ENCODE measurements at places on chromosomes 7 and 10.

DNA sequence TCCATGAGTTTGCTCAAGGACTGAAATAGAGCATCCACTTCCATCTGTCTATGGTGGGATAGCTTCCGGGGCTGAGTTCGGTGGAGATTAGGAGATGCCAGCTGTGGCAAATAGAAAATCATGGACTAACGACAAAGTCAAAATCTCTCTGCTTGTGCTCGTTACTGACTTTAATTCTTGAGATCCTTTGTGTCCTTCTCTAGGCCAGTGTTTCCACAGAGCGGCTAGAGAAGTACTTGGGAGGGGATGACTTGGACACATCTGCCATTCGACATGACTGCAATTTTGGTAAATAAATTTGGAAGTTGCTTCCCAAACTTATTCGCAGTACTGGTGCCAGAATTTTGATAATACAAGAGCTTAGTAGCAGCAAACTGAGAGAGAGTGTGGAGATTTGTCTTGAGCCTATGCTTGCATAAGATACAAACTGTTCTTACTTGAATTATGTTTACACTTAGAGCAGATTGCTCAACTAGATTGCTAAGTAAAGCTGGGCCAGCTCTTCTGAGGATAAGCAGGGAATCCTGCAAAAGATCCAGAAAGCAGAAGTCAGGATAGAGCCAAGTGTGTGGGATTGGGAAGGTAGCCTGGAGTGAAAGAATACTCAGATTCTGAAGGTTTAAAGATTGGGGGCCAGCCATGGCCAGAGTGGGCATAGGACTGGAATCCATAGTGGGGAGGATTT lies 27.6 kb downstream of the ABCC2 start:
- DNase-seq, result no peak

- no peak for DNase-seq
Observed at GRCh38 chr10:116325987-116326386, 1.7 kb downstream of the CCDC172 start.

GRCh38 chr7:153331427-153331826 lies 571.9 kb downstream of the ACTR3B start:
- DNase-seq, result no peak

GRCh38 chr7:106887421-106887820 lies 22.3 kb downstream of the PIK3CG start:
- no peak for DNase-seq

DNA sequence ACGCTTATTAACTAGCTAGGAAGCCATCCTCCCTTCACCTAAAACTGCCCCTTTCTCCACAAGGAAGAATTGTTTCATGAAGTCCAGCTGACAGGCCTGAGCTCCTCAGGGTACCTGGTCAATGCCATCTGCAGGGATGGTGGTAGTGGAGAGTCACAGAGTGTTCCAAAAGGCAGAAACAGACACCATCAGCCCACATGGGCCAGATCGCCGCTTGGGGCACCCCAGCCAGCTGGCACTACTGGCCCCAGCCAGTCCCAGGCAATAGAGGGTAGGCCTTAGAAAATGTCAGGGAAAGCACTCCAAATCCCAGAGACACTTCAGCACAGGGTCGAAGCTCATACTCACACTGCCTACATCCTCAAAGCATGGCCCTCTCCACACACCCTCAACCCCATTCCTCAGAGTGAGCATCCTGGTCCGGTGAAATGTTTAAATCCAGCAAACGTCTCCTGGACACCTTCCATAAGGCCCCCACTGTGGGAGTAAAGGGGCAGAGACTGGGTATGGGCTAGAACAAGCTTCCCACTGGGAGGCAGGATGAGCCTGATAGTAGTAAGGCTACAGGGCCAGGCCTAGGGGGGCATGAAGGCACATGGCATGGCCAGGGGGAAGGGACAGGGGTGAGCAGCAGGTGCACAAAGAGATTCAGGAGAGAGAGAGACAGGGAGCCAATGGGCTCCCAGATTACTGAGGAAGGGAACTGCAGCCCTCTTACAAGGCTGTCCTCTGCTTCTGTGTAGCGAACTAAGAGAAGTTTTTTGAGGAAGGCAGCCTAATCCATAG lies 1.9 kb downstream of the LRRC20 start:
- no peak for DNase-seq

DNA sequence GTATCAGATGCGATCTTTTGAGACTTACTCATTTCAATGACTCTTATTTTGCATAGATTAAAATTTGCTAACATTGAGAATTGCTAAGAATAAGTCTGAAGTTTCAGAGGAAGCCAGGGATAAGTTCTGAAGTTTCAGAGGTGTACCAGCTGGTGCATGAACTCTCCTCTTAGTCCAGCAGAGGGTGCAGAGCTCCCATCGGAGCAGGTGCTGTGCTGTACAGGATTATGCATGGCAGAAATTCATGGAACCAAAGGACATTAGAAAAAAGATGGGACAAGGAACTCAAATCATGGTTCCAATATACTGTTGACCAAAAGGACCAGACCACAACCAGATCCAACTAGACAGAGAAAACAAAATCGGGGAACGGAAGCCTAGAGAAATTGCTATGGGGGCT lies 41.9 kb downstream of the MGAM2 start:
- no peak for DNase-seq

Data from stimulated activated CD8-positive, alpha-beta memory T cell treated with anti-CD3 and anti-CD28 coated beads, Interleukin-4, amount 100 ng/mL, for 4 hours (primary cell).